ENCODE measurements at places on chromosomes 7 and 10.

- DNase-seq: no peak
Measured at GRCh38 chr7:137885678-137886077, 38.9 kb upstream of the DGKI start.

GRCh38 chr10:73655257-73655989 lies 406 bp downstream of the SYNPO2L start:
- DNase-seq: no peak

GRCh38 chr10:128943111-128943510 lies 523.9 kb upstream of the MGMT start:
- no peak for DNase-seq

DNA sequence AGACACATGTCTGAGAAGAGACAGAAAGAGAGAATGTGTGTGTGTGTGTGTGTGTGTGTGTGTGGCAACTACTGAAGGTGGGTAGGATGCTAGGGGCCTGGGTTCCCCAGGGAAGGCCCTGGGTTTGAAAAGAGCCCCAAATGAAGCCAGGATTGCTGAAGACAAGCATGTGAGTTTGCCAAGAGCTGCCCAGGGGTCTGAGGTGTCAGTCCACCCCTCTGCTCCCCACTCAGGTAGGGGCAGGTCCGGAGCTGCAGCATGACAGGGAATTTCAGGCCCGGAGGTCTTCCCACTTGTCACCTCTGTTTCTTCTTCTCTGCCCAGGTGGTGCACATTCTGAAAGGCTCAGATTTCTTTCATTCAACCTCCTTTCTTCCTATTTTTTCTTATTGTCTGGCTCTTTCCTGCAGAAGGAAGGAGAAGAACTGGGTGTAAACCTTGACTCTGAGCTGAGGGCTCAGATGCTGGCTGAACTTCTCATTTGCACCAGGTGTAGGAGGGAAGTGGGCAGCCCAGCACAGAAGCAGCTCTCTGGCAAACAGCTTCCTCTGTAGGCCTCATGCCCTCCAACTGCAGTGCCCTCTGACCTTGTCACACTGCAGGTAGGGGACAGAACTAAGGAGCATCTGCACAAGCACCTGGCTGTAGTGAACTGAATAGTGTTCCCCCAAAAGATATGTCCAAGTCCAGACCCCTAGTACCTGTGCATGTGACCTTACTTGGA lies 79.6 kb upstream of the LRRC4 start:
- DNase-seq: no peak

DNA sequence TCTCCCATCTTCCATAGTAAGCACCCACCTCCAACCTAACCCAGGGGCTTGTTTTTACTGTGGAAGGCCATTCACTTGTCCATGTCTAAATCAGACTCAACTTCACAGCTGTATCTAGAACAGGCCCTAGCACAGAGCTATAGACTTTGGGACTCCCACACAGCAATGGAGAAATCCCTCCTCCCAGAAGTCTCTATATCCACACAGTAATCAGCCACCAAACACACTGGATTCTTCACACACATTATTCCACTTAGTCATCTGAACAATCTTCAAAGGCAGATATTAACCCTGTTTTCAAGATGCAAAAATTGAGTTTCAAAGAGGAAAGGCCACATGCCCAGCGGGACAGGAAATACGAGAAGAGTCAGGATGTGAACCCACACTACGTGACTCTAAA lies 81.8 kb downstream of the MALSU1 start:
- DNase-seq: no peak

DNA sequence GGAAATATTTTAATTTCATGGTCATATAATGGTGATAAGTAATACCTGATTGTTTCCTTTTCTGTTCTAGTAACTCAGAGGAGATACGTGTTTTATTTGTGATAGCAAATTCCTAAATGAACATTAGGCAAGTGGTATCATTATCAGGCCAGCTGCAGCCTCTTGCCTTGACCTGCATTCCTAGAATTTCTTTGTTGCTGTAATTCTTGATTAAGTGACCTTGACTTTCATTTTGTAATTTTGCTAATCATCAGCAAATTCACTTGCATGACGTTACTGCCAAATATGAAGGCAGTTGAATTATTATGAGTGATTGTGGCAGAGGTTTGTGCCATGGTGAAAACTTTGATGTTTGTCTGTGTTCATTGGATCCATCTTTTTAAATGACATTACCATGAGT lies 5.6 kb upstream of the AS3MT start:
- DNase-seq: no peak

DNA sequence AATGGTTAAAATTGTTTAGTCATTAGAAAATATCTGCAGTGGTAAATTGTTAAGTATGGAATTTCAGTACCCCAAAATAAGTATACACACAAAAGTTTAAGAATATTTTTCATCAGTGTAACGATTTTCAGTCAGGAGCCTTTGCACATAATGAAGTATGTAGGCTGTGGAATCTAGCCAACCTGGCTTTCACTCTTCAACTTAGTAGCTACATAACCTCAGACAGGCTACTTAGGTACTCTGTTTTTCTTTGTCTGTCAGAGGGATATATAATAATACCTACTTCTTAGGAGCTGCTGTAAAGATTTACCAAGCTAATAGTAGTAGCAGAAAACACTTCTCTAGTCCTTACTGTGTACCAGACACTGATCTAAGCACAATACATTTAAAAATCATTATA lies 137.5 kb downstream of the ZEB1 start:
- no peak for DNase-seq

- DNase-seq: no peak
Measured at GRCh38 chr10:76435157-76435556, 1003.7 kb downstream of the LRMDA start.

- DNase-seq: no peak
Measured at GRCh38 chr10:49104323-49104722, 11.0 kb downstream of the VSTM4 start.

GRCh38 chr10:110457851-110458250 lies 39.9 kb upstream of the DUSP5 start:
- no peak for DNase-seq

Measured in GM12891 (cell line).